ENCODE measurements at places on chromosomes 4 and X. TPM values are rescaled to one million over a fixed set of nuclear protein-coding genes. Genes with fewer than 3 reads are reported as not detected.

- DNase-seq: no peak
Observed at GRCh38 chr4:107279733-107280132, 243.6 kb upstream of the DKK2 start.

- no peak for DNase-seq
Observed at GRCh38 chr4:76570141-76570973, 135.3 kb downstream of the SHROOM3 start.

- DNase-seq: no peak
Observed at GRCh38 chr4:163707873-163708272, 213.4 kb downstream of the TMA16 start.

- DNase-seq: no peak
Observed at GRCh38 chr4:107035819-107036583, at the start of gene DKK2. Gene DKK2 (minus strand): TSS chr4:107036313. CDS start chr4:107035591, 722 bp downstream.

DNA sequence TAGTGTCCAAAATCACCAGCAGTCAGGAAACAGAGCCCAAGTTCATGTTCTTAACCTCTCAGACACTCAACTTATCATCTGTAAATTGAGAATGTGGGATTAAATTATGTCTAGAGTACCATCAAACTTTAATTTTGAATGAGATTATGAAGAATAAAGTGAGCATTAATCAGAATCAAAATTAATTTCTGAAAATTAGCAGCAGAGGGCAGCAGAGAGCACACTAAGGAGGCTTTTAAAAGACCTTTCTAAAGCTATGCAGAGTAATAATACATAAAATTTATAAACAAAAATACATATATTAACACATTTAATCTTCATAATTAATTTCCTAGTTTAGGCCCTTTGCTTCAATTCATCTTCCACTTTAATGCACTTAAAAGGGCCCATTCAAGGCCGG, 7.1 kb downstream of the TASL start:
- DNase-seq: no peak

- DNase-seq: no peak
Observed at GRCh38 chrX:153901753-153902140, 2.7 kb upstream of the AVPR2 start.

DNA sequence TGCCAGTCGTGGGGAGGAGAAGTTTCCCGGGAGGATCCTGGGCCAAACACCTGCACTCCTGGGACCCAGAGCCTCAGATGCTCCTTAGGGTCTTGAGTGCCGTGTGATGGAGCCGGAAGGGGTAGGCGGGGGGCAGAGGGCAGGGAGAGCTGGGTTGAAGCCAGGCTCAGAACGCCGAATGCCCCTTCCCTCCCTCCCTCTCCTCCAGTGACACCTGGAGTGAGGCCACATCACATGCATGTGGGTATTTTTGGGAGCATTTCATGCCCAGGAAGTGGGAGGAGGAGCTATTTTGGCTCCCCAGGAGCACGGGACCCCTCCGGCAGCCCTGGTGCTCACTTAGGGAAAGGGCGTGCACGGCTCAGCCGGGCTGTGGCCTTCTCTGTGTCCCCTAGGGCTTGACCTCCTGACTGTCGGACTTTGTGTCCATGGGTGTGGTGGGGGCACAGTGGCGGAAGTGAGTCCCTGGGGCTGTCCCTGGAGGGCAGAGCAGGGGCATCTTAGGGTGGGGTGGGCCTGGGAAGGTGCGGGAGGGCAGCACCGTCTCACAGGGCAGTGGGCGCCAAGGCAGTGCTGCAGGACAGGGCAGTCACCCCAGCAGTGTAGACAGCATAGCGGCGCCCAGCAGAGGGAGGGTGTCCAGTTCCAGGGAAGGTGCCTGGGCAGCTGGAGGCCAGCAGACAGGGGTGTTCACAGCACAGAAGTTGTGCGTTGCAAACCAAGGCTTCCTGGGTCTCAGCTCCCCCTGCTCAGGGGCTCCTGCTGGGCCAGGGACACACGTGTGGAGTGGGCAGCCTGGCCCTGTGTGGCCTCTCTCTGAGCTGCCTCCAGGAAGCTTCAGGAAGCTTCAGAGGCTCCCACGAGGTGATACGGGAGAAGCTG, 4.9 kb upstream of the CPLX1 start:
- no peak for DNase-seq

DNA sequence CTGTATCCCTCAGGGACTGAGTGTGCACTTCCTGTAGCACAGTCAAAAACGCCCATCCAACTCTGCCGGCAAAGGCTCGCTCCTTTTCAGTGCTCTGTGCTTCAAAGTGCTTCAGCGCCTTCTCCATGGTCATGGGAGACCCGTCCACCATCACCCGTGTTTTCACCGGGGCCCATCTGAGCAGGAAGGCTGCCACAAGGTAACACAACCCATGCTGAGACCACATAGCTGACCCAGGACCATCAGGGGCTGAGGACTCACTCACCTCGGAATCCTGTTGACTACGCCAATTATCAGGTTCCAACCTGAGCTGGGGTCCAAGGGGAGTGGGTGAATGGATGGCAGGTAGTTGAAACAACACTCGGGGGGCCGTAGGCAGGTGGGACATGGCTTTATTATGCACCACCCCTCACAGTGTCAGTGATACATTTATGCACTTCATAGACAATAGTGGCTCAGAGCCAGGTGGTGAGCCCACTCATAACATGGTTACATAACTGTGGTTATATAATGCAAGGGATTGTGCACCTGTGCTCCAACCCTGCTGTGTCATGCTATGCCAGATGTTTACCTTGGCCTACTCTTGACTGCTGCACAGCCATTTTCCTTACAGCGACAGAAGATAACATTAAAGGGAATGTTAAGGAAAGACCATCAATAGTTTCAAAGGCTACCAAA, 227.8 kb downstream of the ADGRL3 start:
- no peak for DNase-seq

DNA sequence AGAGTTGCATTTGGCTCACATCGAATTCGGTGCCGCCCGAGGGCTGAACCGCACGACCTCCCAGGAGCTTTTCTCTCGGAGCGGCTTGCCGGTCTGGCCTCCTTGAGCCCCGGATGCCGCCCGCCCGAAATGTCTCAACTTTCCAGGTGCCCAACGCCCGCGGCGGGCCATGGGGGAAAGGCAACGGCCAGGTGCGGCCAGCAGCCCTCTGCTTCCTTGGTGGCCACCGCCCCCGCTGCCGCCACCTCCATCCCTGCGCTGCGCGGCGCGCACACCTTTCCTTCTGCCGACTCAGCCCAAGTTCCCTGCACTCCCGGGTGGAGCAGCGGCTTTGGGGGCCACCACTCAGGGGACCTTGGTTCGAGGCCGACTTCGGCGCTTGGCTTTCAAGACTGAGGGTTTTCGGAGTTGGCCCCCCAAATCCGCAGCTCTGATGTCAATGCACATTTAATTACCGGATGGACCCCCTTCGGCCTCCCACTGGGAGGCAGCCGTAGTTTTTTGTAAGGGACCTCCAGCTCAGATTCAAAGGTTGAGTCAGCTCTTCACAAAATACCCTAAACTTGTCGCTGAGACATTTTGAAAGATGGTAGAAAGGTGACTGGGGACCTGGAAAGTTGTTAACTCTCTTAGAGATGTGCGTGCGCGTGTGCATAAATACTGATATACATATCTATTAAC, 1.1 kb downstream of the AFF2 start:
- no peak for DNase-seq

- no peak for DNase-seq
Observed at GRCh38 chrX:152831391-152831790, 528 bp downstream of the NSDHL start.

DNA sequence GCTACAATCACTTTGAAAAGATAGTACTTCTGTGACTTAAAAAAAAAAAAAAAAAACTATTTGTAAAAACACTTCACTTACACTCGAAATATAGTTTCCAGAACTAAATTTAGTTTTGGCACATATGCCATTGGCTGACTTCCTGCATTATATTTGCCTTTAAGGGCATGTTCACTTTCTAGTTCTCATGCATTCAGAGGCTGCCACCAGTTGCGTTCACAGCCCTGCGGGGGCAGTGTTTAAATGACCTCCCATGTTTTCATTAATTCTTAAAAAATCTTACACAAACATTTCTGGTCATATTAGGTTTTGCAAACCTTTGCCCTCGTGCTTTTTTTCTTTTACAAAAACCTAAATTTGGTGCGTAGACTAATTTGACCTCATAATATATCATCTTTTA, 12.4 kb upstream of the ARHGAP6 start:
- DNase-seq: no peak

- DNase-seq: no peak
Observed at GRCh38 chr4:120447774-120448173, 381.1 kb upstream of the MAD2L1 start.

Gene CRMP1
- polyA plus RNA-seq: 479 TPM

Gene XAGE2
- polyA plus RNA-seq: not detected

Gene SPCS3
- polyA plus RNA-seq: 76.5 TPM

Gene OPHN1
- polyA plus RNA-seq: 33.0 TPM
